ENCODE measurements at places on chromosomes 3 and 15.

DNA sequence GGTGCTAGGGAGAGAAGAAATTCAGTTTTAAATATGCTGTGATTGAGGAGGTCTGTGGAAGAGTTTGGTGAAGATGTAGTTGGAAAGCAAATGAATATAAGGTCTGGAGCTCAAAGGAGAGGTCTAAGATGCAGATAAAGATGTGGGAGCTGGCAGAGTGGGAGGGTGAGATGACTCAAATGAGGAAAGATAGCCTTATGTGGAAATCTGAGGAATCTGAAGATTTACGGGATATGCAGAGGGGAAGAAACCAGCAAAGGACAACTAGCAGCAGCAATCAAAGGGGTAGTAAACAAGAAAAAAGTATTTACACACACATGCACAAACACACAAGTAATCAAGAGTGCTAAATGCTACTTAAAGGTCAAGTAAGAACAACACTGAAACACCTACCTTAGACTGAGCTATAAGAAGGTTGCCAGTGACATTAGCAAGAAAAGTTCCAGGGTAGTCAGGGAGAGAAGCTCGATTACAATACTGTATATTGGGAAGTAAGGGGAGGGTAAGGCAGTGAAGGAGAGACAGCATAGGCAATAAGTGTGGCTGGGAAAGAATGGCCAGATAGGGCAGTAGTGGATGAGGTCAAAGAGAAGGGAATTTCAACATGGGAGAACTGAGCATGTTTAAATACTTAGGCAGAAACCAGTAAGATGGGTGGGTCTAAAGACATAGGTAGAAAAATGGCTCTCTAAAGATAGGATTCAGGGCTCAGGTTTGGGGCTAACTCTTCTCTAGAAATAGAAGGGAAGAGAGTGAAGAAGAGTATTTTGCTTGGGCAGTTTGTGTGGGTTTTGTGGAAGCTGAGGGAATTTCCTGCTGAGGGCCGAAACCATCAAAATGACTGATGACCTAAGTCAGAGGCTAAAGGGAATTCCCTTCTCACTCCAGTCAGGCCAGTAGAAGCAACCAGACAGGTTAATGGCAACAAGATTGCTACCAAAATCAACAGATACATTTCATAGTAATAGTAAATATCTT is 8.9 kb downstream of the CMTM6 start:
- DNase-seq = no peak

GRCh38 chr3:193040836-193041672 is 123.4 kb upstream of the MB21D2 start:
- no peak for DNase-seq

DNA sequence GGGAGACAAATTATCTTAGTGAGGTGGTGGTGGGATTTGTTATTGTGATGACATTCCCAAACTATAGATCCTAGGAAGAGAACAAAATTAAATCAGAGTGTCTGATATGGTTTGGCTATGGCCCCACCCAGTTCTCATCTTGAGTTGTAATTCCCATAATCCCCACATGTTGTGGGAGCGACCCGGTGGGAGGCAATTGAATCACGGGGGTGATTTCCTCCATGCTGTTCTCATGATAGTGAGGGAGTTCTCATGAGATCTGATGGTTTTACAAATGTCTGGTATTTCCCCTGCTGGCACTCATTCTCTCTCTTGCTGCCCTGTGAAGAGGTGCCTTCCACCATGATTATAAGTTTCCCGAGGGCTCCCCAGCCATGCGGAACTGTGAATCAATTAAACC is 62.0 kb downstream of the RPL22L1 start:
- DNase-seq = no peak

GRCh38 chr15:73231661-73232419 is 136.9 kb downstream of the HCN4 start:
- DNase-seq = no peak

DNA sequence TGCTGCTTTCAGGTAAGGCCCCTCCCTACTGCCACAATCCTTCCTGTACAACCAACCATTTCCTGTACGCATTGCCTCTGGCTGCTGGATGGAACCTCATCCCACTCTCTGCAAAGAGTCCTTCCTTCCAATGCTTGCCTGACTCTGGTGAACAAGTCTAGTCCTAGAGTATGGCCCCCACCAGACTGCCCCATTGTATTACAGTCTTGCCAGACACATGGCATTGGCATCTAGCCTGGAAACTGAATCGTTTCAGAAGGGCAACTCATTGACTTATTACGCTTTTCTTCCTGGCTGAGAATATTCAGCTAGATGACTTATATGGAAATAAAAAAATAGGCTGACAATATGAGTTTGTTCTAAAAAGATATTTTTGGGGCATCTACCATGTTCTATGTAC is 170.3 kb downstream of the SUCLG2 start:
- DNase-seq = no peak

DNA sequence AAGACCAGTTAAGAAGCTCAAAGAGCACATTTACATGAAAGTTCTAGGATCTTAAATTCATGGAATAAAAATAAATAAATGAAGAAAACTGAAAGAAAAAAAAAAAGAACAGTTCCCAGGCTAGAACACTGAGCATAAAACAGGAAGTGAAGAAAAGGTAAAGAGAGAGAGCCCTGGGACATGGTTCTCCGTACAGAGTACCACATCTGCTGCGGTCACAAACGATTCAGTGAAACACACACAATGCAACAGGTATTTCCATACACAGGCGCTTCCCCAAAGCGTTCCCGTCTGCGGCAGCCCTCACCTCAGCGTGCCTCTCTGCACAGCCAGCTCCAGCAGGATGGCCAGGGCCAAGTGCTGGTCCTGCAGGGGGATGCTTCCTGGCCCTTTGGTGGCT is 49.4 kb downstream of the HERC2 start:
- no peak for DNase-seq

GRCh38 chr3:55405436-55405835 is 81.7 kb downstream of the WNT5A start:
- DNase-seq = no peak

DNA sequence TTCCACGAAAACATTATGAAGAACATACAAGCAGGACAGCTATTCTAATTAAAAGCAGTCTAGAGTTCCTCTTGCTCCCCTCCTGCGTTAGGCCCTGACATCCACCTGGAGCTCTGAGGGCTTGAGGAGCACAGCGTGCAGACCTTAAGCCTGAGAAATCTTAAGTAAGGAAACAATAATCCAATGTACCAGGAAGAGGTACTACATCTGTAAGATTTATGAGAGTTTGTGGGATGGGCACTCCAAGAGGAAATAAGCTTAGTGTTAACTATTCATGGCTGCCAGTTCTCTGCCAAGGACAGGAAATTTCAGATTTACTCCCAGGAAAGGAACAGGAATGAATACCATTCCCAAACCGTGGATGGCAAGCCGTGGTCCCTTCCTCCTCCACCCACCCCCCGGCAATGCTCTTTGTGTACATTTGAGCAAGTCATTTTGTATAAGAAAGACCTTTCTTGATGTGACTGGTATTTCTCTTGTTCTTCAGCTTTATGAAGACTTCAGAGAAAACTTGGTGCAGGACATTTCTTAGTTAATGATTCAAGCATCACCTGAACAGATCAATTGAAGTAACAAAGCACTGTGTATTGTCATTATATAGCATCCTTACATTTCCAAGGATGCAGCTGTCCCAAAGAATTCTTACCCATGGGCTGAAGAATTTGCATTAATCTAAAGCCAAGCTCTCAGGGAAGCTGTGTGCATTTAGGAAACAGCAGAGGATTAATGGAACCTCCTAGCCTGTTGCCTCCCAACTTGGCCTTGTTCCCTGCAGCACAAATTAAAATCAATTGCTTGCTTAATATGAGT is 28.8 kb upstream of the VILL start:
- DNase-seq = no peak

Measured in activated CD8-positive, alpha-beta memory T cell treated with anti-CD3 and anti-CD28 coated beads for 1 hour (primary cell).